ENCODE measurements at places on chromosomes 6 and 20.

GRCh38 chr20:41621421-41621820 is 3.2 kb upstream of the CHD6 start:
- no peak for DNase-seq

DNA sequence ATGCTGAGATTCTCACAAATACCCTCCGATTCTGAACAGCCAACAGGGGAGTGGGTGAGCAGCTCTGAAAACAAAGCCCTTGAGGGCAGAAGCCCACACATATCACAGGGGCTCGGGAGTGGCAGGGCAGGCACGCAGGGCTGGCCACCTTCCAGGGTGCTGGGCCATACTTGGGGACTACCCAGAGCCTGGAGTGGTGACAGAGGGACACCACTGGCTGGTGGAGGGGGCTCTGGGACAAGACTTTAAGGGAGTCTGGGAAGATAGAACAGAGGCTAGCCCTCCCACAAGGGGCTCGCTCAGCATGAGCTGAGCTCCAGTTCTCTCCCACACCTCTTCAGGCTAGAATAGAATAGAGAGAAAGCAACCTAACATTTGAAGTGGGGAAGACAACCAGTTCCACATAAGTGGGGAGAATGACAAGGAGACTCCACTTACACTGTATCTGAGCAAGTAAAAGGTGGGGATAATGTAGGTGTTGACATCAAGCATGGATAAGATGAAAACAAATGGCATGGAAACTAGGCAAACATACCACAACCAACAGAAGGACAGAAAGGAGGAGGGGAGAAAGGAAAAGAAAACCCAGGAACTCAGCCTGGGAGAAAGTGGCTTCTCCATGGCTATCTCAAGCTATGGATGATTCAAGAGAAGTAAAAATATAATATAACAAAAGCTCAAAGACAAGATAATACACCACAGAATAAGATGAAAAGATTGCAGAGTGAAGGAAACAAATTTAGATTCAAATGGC is 7.0 kb downstream of the PPIL1 start:
- DNase-seq = no peak

GRCh38 chr6:43045371-43045930 is 8.2 kb downstream of the CUL7 start:
- no peak for DNase-seq

DNA sequence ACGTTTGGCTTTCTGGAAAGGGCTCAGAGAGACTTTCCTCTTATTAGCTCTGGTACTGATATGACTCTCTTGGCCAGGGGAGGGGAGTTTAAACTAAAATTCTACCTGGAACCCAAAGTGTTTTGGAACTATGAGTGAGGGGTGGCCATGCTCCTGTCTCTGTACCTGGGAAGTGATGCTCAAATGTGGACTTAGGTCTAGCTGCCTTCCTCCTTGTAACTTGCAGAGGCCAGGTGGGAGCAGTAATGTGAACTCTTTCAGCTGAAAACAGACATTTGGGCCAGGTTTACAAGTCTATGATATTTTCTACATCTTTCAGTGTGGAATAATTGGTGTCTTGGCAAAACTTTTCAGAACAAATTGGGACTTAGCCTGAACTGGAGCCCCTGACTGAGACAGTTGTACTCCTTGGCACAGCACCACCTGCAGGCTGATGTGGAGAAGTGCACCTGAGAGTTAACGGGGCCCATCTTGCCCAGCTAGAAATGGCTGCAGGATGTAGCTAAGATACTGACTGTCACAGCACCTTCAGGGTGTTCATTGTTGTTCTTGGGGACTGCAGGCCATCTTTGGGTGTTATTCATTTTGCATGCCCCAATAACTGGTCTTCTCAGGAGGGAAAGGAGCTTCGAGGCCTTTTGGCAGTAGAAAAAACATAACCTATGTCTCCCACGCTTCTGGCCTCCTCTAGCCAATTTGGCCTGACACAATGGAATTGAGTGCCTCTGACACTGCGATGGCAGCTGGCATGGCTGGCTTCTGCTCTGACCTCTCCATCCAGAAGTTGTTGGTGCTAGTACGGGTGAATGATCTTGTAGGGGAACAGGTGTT is 37.1 kb downstream of the CD109 start:
- peak; percentile 75 for DNase-seq

- no peak for DNase-seq
Measured at GRCh38 chr20:18001131-18001921, 32.5 kb downstream of the MGME1 start.

GRCh38 chr20:15674253-15675060 is 898.8 kb downstream of the KIF16B start:
- DNase-seq = no peak

DNA sequence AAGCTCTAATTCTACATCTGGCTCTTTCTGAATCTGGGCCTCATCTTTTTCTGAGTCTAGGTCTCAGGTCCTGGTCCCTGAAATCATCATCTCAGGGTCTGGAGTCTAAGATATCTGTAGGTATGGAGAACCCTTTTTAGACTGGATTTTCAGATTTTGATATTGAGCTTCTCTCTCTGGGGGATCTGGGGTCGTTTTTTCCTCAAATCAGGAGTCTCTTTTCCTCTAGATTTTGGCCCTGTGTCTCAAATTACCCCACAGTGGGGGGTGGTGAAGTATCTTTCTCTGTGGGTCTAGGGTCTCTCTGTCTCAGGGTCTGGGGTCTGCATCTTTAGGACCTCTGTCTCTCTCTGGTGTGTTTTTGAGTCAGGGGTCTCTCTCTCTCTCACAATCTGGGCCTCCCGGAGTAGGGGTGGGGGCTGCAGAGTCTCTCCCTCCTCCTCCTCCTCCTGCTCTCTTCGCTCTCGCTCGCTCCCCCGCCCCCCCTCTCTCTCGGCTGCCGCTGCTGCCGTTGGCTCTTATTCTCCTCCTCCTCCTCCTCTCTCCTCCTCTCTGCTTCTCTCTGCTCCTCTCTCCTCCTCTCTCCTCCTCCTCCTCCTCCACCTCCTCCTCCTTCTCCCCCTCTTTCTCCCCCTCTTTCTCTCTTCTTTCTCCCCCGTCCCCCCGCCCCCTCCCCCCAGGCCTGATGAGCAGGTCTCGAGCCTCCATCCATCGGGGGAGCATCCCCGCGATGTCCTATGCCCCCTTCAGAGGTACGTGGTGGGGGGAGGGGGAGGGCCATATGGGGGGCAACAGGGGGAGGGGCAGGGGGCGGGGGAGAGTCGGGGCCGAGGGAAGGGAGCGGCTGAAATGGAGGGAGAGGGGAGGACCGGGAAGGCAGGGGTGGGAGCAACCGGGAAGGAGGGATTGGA is at the start of gene SYNGAP1:
Gene SYNGAP1, plus strand, starts transcription at position 486 of the 911 bp plus-strand sequence. Its CDS starts 200 bp downstream, at position 686.
- no peak for DNase-seq

DNA sequence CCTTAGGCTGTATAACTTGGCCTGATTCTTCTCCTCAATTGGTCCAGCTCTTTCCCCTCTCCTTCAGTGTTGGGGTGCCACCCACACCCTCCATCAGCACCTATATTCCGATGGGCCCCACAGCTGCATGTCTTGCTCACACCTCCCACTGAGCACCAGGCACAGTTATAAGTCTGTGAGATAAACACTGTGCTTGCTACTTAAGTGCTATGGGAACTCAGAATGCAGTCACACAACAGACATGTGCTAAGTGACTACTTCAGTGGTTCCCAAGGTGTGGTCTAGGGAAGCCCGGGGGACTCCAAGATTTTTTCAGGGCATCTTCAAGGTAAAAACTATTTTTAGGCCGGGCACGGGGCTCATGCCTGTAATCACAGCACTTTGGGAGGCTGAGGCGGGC is 7.3 kb downstream of the ZC3H12D start:
- DNase-seq = no peak

DNA sequence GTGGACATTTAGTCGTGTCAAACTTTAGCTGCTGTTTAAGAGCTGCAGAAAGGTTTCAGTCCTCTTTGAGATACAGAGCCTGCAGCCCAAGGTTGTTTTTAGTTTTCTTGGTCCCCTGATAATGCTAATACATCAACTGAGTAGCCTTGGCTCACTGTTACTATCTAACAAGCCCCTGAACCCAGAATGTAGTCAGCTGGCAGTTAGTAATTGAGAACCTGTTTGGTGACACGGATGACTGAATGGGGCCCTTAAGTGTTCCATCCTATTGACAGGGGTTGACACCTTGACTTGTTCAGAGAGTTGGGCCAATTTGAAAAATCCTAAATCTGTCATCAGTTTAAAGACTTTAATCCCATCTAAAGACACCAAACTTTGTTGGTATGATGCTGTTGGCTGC is 2.8 kb downstream of the RTN4IP1 start:
- DNase-seq = no peak

DNA sequence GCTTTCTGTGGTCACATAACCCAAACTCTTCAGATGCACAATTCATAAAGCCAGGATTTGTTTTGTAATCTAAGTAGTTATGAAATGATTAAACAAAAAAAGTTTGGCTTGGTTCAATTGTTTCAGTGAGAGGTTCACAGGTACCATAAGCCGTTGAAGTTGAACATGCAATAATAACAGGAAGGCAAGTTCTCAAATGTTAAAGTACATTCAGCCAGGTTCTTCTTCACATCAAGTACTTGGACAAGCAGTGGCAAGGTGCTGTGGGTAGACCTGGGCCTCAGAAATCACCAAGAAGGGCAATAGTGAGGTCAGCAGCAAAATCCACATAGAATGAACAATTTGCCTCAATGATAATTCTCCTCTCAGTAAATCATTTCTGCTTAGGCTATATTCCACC is 175.5 kb downstream of the EPM2A start:
- no peak for DNase-seq

- DNase-seq = no peak
Measured at GRCh38 chr6:95648636-95649035, 71.3 kb downstream of the MANEA start.

DNA sequence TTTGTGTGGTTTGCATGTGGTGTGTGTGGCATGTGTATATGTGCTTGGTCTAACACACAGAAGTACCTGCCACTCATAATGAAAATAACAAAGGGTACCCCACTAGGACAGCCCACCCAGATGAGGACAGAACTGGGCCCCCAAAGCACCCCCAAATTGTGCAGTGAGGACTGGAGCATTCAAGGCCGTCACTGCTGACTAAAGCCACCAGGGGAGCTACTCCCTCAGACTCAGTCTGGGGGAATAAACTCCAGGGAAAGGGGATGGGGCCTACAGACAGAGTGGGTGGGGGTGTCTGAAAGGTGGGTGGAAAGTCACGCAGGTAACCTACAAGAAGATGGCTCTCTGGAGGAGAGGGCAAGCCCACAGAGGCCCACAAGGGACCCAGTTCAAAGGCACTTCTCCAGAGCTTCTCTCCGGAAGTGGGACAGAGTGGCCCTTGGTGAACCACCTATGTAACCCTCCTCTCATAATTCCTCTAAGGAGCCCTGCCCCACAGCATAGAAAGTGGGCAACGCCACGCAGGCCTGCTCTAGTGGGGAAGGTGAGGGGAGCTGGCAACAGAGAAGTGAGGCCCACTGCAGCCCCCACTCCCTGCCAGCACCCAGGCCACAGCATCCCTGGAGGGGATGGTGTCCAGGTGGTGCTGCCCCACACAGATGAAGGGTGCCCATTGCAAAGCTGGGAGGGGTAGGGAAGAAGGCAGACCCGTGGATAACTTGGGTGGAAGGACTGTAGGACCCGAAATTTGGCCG is 122.8 kb upstream of the MAFB start:
- DNase-seq = no peak

DNA sequence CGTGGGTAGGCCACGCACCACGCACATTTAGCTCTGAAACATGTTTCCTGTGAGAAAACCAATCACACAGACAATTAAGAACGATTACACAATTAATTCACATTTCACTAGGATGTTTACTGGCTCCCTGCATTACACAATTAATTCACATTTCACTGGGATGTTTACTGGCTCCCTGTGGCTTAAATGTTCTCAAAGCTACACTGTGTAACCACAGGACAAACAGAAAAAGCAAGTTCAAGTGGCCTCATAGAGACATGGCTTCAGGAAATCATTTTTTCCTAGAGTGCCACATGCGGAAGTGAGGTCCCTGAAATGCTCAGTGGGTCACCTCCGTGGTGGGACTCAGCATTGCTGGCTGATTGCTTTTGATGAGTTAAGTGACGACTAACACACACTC is 61.7 kb upstream of the XRN2 start:
- DNase-seq = no peak

DNA sequence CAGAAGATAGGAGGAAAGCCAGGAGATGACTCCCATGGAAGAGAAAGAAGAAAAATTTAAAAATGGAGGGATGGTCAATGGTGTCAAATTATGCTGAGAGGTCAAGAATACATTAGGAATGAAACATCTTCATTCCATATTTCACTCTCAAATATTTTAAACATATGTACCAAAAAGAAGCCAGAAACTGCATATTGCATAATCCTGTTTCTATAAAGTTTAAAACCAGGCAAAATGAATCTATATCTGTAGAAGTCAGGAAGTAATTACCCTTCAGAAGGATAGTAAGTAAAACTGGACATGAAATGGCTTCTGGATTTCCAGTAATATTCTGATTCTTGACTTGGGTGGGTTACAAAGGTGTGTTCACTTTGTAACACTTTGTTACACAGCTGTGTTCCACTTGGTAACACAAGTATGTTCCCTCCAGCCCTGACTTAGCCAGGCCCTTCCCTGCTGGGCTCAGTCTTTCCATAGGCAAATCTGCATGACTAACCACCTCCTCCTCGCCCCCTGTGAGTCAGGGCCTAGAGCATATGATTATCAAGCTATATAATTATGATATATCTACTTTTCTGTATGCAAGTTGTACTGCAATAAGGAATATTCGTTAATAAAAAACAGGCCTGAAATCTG is 20.2 kb upstream of the C6orf141 start:
- no peak for DNase-seq

DNA sequence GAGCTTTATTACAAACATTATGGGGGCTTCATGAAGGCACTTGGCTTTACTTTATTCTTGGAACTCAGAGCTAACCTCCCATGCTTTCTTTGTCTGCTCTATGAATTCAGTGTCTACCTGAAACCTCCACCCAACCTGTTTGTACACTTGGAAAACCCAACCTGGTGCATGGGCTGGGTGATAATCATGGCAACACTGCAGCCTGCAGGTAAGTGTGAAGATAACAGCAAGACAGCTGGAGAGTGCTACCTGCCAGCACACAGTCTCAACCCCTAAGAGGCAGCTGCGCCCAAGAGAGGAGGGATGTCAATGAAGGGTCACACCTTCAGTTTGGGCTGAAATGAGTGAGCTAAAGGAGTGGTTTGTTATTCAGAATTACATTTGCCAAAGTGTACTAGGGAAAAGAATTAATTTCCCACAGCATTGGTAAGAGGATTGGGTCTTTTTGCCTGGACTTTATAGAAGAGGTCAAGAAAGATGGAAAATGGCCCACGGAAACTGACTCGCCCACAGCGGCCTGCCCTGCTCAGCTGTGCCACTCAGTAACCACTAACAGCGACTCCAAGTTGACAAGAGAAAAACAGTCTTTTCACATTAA is 24.4 kb downstream of the FOXQ1 start:
- DNase-seq = no peak
